ENCODE measurements at places on chromosomes 4 and X.

- no peak for DNase-seq
These were observed 3.1 kb upstream of the MSX1 start for GRCh38 chr4:4856071-4857000.

DNA sequence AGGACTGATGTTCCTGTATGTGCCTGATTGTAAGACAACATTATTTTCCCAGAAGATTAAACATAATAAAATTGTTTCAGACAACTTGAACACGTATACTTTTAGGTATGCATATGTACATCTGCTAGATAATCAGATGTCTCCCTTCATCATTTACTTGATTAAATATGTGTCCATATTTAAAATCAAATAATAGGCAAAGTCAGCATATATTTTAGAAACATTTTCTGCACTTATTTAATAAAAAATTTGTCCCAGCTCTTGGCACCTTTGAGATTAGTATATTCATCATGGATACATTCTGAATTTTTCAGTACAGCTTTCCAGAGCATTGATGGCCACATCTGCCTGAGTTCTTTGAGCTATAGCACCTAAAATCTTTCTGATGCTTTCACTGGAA lies 106.0 kb downstream of the ARHGAP10 start:
- DNase-seq = no peak

GRCh38 chr4:152591876-152592275 lies 56.0 kb upstream of the FBXW7 start:
- DNase-seq = no peak

DNA sequence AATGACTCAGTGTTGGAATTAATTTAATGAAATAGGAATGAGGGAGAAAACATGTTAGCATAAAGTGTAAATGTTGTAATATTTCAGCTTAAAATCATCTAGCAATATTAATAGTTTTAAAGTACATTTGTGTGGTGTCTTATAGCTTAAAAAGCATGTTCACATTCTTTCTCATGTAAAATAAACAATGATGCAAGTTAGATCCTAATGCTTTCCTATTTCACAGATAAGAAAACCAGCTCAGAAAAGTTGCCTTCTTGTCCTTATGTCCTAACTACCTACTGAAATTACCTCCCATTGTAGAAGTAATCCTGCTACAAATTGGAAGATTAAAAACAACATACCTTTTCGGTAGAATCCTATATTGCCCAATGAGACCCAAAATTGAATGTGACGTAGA lies 40.9 kb upstream of the PRDM8 start:
- DNase-seq = no peak

DNA sequence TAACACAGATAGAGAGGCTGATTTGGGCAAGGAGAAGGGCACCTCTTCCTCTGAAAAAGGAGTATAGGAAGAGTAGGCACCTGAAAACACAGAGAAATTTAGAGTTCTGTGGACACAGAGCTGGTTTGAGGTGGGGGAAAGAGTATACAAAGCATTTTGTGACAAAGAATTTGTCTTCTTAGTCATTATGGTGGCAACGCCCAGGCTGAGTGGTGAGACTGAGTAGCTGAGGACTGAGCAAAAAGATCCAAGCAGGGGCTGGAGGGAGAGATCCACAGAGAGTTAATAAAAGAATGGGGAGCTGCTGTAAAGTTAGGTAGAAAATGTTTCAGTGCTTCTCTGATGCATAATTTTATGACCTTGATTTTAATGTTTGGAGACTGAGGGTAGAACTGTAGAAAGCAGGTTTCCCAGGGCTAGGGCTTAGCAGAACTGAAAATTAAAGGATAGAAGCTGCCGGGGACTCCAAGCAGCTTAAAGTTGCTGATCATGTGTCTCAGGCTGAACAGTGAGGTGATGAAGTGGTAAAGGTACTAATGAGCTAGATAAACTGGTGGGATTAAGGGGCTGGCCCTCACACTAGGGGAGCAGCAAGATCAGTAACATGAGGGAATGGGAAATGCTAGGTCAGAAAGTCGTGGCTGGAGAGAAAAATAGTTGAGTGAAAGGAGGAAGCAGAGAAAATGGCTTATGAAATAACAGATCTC lies 118.9 kb downstream of the CEP44 start:
- DNase-seq = no peak

DNA sequence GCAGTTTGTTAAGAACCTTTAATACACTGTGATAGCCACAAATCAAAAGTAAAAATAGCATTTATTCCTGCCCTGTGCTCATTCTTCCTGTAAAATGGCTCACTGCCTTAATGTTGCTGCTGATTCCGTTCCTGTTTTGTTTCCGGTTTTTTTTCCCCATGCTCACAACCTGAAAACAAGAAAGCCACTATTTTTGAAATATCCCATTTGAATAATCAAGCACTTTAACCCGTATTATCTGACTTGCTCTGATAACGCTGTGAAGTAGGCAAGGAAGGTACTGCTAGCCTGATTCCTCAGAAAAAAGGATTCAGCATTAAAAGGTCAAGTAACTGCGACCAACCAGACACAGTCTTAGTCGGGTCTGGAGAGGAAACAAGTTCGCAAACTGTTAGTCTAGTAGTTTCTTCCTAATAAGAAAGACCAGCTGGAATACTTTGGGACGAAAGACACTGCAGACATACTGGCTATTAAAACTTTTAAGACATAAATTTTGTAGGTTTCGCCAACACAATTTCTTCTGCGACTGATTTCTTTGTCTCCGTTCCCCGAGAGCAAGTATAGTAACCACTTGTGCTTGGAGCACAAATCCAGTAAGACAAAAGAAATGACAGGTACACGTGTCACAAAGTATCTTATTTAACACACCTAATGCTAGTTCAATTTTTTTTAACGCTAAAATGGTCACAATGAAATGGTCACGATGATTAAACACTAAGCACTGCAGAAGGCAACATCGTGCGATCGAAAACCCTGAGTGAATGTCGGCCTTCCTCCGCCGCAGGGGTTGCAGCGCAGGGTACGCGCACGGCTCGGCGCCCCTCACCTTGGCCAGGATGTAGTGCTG lies 802 bp downstream of the COX18 start:
- DNase-seq = no peak

- no peak for DNase-seq
These were observed 34.7 kb downstream of the RBPJ start for GRCh38 chr4:26355392-26356052.

DNA sequence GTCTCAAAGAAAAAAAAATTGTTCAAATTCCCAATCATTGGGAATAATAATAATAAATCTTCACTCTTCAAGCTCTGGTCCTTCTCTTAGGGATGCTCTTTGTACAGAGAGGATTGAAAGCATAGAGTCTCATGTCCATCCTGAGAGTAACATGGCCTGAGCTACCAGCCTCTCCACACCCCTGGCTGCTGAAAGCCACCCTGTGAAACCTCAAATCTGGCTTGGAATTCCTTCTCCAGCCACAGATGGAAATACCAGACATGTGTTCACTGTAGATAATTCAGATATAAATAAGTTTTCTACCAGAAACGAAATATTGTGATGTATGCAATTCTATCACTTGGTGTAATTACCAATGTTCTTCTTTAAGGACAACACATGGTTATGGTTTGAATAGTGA lies 140.6 kb downstream of the ARSF start:
- no peak for DNase-seq

GRCh38 chr4:4836044-4836443 lies 23.4 kb upstream of the MSX1 start:
- DNase-seq = no peak

GRCh38 chr4:89411539-89412309 lies 104.1 kb upstream of the GPRIN3 start:
- no peak for DNase-seq

DNA sequence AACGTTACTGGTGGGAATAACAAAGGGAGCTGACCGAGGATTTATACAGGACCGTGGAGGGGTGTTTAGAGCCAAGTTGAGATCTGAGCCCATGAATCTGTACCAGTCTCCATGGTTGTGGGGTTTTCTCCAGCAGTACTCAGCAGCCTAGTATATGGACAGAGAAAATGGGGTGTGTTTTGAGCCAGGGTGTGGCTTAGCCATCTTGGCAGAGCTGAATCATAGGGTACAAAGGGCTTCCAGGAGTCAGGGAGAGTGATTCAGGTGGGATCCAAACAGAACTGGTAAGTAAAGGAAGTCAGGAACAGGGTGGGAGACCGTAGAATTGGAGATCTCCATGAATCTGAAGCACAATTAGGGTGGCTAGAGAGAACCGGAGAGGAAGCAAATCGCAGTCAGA lies 7.4 kb upstream of the HPRT1 start:
- DNase-seq = no peak

GRCh38 chr4:169612871-169613859 lies 782 bp upstream of the NEK1 start:
- DNase-seq = no peak

DNA sequence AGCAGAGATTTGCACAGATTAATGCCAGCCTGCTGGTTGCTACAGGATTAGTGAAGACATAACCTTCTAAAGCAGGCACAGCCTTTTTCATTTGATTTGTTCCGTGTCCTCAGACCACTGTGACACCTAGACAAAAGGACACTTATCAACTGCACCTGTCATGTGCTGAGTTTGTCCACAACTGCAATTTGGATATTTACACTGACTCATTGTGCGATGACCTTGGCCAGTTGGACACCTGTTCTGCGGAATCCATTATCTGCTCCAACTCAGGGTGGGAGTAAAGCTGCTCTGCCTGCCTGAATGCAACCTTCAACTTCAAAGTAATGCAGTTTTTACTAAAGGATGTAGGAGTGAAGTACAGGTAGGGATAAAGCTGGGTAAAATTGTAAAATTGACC lies 4.1 kb upstream of the NR0B1 start:
- DNase-seq = no peak

GRCh38 chr4:56681158-56681852 lies at the start of gene HOPX:
TSS of gene HOPX (minus strand) at chr4:56681296. CDS start at chr4:56657816, 23,480 bp downstream.
- no peak for DNase-seq

DNA sequence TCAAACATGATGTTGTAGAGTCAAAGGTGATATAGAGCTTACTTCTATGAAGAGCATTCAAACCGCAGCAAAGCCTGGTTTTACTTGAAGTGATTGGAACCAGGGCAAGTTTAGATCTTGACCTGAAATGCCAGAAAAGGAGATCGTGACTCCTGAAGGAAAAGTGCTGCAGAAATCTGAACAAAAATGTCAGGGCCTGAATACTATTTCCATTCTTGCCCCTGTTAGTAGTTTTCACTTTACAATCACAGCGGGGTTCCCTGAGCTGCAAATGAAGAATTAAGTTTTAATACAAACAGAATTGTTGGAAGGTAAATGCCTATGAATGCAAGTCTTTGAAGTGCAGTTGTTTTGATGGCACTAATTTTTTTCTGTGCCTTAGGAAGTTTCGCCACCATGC lies 4.1 kb downstream of the SLIT2 start:
- no peak for DNase-seq

GRCh38 chr4:52714597-52715254 lies 36.5 kb downstream of the ERVMER34-1 start:
- no peak for DNase-seq

- no peak for DNase-seq
These were observed 213.2 kb downstream of the NLGN4X start for GRCh38 chrX:6015423-6015822.

Data from NCI-H187 treated with DMSO at 0.1 percent for 48 hours (cell line).